Neural crest cell (in vitro differentiated cells): ENCODE measurements at places on chromosomes 3 and 15. TPM values are rescaled to one million over a fixed set of nuclear protein-coding genes. Genes with fewer than 3 reads are reported as not detected.

Gene RASL12
- total RNA-seq = 1.5 and 1.8 TPM in 2 replicates

GRCh38 chr3:181793006-181793405 is 81.3 kb downstream of the SOX2 start:
- H3K36me3 ChIP-seq = no peaks in the 10 kb centered on the region
- no peaks in the 10 kb centered on the region for H3K27me3 ChIP-seq
- no peak overlapping the region for H3K27ac ChIP-seq

GRCh38 chr3:178459038-178459410 is 77.2 kb upstream of the KCNMB2 start:
- H3K27ac ChIP-seq = no peak overlapping the region
- H3K4me3 ChIP-seq = no peak overlapping the region
- no peaks in the 10 kb centered on the region for H3K36me3 ChIP-seq
- H3K27me3 ChIP-seq = no peaks in the 10 kb centered on the region
- H3K4me1 ChIP-seq = peaks cover 7% of the 10 kb centered on the region

- peaks cover 2% of the 10 kb centered on the region for H3K36me3 ChIP-seq
- no peak for DNase-seq
- H3K27me3 ChIP-seq = no peaks in the 10 kb centered on the region
- no peak overlapping the region for H3K27ac ChIP-seq
Observed at GRCh38 chr15:62547584-62547983, 382.5 kb upstream of the C2CD4B start.

GRCh38 chr3:172107403-172107802 is 68.0 kb downstream of the FNDC3B start:
- H3K27me3 ChIP-seq = no peaks in the 10 kb centered on the region
- no peak overlapping the region for H3K27ac ChIP-seq
- H3K36me3 ChIP-seq = peaks cover 13% of the 10 kb centered on the region
- no peak for DNase-seq
- H3K4me3 ChIP-seq = no peak overlapping the region
- H3K4me1 ChIP-seq = peaks cover 66% of the 10 kb centered on the region

DNA sequence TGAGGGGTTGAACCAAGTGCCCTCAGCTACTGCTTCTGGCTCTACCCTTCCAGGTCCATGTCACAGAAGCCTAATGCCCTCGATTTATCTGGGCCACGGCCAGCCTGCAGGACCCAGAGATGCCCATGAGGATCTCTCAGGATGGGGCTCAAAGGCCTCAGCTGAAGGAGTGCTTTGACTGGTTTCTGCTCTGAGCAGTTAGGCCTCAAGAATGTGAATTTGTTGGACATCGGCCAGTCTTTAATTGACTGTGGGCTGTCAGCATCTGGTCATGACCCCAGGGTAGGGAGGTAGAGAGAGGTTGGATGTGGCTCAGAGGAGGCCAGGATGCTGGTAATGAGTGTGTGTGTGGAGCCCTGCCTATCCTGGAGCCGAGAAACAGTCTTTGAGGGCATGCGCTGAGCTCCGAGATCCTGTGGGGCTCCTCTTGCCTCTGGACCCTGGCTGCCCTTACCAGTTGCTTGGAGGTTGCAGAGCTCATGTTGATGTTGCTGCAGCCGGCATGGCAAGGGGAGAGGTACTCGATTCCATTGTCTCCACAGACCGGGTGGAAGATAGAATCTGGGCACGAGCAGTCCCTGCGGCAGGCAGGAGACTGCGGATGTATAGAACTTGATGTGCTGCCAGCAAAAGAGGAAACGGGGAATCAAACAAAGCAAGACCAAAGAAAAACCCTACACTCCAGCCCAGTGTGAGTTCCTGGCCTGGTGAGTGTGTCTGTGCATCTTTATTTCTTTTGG is 49.1 kb upstream of the RAB6B start:
- H3K4me3 ChIP-seq = no peak overlapping the region
- H3K27me3 ChIP-seq = peaks cover 2% of the 10 kb centered on the region
- H3K27ac ChIP-seq = peak overlapping the region; percentile 50
- no peak for DNase-seq
